ENCODE measurements at places on chromosomes 2 and 18.

DNA sequence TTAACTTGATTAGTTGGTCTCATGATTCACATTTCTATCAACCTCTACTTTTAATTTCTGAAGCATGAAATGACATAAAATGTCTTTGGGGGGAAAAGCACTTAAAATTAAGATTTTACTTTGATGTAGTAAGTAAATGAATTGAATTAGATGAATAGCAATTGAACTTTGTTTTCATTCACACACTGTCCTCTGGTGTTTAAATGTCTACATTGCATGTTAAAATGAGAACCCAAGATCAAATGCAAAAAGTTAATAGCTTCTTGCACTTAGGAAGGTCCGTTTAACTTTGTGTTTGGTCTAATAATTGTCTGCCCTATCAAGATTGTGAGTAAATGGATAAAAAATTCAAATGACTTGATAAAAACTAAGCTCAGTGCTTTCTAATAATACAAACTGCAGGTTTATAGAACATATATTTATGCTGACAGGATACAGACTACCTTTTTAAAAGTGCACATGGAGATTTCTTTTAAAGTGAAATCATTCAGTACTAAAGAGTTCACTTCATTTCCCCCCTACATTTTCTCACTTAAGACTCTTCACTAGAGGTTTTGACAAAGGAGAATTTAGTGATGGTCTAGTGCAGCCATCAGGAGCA is 156.2 kb upstream of the NABP1 start:
- no peak for DNase-seq

DNA sequence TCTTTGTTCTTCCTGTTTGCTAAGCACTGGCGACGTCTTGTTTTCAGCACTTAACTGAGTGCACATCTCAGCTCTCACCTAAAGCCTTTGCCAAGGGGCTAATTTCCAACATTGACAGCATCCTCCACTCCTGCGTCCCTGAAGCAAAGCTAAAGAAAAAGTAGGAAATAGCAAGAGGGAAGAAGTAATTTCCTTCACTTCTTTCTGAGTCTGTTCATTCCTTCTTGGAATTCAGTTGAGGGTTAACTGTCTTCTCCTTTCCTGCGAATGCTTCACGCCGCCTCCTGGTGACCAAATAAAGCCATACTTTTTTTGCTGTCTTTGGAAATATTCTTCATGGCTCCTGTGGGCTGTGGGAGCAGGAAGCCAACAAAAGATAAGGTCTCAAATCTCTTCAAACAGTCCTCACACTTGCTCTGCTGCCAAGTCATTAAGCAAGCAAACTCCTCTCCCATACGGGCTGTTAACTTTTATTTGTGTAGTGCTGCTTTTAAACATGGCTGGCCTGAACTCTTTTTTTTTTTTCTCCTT is 100.9 kb downstream of the DPP10 start:
- DNase-seq = no peak

DNA sequence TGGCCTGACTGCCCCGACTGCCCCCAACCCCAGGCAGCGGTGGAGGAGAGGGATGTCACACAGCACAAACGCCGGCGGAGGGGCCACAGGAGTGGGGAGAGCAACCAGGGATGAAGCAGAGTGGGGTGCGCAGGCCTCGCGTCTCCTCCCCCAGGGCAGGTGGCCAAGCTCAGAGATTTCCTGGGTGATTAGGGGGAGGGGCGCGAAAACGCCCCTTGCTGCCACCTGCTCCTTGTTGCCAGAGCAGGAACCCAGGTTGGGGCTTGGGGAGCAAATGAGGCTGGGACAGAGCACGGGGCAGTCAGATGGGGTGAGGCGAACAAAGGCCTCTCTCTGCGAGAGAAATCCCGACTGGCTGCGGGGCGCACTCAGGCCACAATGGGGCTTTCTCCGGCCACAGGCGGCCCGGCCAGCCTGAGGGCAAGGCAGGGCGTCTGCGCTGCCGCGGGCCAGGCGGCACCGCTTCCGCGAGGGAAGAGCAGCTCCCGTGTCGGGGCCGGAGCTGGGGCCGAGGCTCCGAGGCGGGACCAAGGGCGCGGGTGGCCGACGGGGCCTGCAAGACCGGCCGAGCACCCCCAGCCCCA is 11.5 kb downstream of the TEX44 start:
- no peak for DNase-seq

DNA sequence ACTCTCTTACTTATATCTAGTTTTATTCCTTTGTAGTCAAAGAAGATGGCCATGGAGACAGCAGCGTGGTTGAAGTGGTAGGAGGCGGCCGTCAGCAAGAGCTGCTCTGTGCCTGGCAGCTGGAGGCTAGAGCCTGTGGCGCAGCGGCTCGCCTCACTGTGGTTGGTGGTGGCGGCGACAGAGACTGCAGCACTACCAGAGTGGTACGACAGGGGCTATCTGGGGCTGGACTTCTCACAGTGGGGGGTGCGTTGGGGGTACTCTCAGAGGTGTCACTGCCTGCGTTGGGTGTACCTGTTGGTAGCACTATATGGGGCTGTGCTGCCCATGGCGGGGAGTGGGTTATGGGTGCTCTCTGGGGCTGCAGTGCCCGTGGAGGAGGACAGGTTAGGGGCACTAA is 8.5 kb upstream of the ANKRD62 start:
- no peak for DNase-seq

DNA sequence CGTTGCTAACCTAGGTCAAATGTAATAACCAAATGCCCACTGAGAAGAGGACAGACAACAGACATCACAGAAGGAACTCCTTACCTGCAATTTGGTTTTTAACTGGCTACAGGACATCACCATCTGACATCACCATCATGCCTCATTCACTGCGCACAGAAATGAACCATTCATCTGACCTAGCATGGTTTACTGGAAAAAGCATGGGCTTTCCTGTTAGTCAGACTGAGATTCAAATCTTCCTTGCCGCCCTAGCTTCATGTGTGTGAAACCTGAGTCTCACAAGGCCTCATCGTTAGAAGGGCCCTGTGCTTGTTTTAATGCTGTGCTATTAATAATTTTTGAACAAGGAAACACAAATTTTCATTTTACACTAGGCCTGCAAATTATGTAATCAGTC is 1.1 kb upstream of the HIBCH start:
- DNase-seq = no peak

DNA sequence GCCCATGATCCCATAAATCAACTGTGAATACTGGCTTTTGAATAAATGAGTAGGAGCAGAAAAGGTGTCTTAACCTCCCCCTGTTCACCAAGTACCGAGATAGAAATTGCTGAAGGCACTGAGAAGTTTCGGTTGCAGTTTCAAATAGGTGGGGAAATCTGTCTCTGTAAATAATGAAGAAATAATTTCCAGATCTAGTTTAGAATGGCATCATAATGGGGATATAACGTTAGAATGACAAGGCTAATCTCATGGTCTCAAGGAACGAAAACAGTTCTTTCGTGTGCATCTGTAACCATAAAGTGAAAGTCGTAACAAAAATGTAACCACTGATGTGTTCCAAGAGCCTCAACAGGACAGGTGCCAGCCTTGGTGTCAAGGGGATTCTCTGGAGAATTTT is 49.9 kb upstream of the TMEM18 start:
- DNase-seq = no peak

DNA sequence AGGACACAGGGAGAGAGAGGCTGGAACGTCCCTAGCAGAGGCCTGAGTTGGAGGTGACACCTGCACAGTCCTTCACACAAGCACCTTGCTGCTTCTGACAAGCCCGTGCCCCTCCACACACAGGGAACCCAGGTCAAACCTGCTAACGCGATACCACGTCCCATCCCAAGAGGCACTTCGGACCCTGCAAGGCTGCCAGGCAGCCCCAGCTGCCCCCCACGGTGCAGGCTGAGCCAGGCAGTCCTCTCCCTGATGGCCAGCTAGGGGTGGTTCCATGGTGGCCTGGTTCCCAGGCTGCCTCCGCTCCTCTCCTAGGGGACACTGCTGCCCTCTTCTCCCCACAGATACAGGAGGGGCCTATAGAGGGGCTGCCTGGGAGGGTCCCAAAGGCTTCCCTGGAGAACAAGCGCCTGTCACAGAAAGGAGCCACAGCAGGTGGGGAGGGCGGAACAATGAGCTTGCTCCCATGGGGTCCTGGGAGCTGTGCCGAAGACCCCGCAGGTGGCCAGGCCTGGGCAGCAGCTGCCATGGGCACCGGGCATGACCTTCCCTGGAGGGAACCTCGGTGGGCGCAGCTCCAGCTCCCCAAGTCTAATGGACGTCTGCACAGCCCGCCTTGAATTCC is 434.2 kb upstream of the MYT1L start:
- DNase-seq = no peak

DNA sequence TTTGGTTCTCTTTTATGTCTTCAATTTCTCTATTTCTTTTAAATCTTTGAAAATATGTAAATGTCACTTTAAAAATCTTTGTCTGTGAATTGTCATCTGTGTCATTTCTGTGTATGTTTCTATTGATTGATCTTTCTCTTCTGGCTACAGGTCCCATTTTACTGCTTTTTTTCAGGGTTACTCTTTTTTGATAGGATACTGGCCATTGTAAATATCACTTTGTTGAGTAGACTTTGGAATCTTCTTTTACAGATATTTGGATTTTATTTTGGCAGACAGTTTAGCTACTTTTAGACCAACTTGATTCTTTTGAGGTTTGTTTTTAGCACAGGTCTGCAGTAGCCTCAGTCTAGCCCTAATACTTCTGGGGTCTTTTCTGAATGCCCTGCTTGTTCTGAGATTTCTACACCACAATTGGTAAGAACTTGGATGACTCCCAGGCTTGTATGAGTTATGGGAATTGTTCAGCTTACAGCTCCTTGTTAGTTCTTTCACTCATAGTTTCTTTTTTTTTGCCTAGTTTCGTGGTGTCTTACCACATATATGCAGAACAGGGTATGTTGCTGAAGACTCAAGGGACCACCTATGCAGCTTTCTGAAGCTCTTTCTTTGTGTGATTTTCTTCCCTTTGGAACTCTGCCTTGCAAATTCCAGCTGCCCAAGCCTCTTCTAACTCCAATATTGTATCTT is 122.2 kb downstream of the QPCT start:
- no peak for DNase-seq

DNA sequence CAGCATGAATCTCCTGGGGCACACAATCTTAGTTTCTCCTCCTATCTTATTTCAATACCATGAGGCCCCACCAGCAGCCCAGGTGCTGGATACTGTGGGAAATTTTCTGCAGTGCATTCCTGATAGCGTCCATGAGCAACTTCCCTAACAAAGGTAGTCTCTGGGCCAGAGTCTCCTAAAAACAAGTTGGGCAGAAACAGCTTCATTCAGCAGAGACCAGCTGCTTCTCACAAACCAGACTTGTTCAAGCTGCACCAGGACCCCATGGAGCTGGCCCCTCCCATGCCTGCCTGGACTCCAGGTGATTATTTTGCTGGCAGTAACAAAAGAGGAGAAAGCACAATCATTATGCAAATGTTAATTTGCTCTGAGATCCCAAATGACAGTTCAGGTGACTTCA is 31.4 kb downstream of the MYO5B start:
- DNase-seq = no peak

GRCh38 chr2:84963692-84964405 is 7.1 kb upstream of the KCMF1 start:
- no peak for DNase-seq

GRCh38 chr2:158889135-158889853 is 79.1 kb upstream of the TANC1 start:
- no peak for DNase-seq

GRCh38 chr2:65458999-65459398 is 26.6 kb upstream of the SPRED2 start:
- no peak for DNase-seq

- no peak for DNase-seq
Measured at GRCh38 chr18:34901299-34901698, 139.9 kb upstream of the MAPRE2 start.

DNA sequence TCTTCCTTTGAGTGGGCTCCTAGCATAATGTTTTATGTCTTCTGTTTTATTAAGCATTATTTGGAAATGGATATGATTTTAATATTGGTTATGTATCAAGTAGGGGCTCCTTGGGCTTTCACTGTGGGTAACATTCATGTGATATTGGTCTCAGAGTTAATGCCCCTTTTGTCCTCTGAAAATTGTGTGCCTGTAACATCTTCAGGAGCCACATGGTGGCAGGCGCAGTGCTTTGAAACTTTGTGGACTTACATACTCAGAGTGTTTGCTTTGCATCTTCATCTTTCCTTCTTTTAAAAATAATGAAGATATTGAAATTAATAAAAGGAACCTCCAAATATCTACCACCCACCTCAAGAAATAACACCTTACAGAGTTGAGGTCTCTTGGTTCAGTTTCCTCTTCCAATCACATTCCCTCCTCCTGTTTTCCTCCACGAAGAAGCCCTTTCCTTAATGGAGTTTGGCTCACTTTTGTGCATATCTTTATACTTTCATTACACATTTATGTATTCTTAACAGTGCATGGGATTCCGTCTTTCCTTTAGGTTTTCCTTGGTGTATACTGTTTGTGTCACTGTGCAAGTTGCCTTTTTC is 73.5 kb downstream of the LIMS1 start:
- DNase-seq = peak; percentile 51

- no peak for DNase-seq
Measured at GRCh38 chr2:60570251-60570650, 16.8 kb upstream of the BCL11A start.
